Cardiac muscle cell (in vitro differentiated cells and primary cell): ENCODE measurements at places on chromosomes 6 and 20.

GRCh38 chr6:161290751-161291150 lies 16.9 kb upstream of the AGPAT4 start:
- DNase-seq: no peak

- DNase-seq: no peak
These were observed 75.2 kb upstream of the TOP1 start for GRCh38 chr20:40953416-40953815.

DNA sequence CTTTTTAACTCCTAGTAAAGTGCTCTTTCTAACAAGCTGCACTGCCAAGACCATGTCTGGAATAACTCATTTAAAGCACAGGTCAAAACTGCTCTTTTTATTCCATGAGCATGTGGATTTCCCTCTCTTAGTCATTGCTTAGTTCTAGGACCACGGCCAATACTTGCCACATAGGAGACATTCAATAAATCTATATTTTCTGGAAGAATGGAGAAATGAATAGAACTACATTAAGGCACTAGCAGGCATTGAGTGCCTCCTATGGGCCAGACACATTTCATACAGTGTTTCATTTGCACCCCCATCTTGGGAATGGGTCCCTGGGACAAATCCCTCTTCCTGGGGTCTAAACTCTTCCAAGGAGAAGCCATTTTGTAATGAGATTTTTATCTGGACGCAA lies 552.8 kb upstream of the CITED2 start:
- DNase-seq: no peak

GRCh38 chr6:165092881-165093595 lies 216.4 kb downstream of the C6orf118 start:
- DNase-seq: no peak
